ENCODE measurements at places on chromosomes 6 and 20. TPM values are rescaled to one million over a fixed set of nuclear protein-coding genes. Genes with fewer than 3 reads are reported as not detected.

DNA sequence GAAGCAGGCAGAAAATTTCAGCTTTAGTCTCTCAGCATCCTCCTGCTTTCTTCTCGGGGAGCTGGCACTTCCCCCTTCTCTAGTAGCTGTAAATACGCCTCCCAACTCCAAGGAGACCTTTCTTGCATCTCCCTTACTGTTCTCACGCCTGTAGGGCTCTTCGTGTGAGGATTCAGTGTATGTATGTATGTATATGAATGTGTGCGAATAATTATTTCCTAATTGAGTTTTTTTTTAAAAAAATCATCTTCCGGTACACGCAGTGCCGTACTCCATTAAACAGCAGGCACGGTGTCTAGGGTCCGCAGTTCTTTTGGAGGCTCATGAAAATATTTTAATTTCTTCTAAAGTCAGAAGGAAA is 85.4 kb downstream of the HFE start:
- DNase-seq = no peak

DNA sequence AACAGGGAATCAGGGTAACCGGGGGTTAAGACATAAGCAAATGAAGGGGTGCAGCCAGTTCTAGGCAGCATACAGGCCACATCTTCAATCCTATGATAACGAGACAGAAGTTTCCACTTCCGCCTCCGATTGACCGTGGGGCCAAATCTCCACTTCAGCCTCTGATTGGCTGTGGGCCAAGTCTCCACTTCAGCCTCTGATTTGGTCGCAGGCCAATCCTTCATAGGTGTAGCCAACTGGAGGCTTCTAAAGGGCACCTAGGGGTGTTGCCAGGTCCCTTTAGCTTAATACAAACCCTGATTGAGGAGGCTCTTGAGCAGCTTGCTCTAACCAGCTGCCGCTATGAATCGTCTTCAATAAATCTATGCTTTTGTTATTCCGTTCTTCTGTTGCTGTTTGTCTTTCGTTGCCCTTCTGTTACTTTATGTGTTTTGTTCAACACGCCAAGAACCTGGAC is 2.1 kb upstream of the ERGIC3 start:
- no peak for DNase-seq

- DNase-seq = no peak
These were observed 33.1 kb upstream of the PNRC1 start for GRCh38 chr6:89047473-89047872.

GRCh38 chr6:13908955-13909381 is 15.8 kb upstream of the RNF182 start:
- DNase-seq = no peak

DNA sequence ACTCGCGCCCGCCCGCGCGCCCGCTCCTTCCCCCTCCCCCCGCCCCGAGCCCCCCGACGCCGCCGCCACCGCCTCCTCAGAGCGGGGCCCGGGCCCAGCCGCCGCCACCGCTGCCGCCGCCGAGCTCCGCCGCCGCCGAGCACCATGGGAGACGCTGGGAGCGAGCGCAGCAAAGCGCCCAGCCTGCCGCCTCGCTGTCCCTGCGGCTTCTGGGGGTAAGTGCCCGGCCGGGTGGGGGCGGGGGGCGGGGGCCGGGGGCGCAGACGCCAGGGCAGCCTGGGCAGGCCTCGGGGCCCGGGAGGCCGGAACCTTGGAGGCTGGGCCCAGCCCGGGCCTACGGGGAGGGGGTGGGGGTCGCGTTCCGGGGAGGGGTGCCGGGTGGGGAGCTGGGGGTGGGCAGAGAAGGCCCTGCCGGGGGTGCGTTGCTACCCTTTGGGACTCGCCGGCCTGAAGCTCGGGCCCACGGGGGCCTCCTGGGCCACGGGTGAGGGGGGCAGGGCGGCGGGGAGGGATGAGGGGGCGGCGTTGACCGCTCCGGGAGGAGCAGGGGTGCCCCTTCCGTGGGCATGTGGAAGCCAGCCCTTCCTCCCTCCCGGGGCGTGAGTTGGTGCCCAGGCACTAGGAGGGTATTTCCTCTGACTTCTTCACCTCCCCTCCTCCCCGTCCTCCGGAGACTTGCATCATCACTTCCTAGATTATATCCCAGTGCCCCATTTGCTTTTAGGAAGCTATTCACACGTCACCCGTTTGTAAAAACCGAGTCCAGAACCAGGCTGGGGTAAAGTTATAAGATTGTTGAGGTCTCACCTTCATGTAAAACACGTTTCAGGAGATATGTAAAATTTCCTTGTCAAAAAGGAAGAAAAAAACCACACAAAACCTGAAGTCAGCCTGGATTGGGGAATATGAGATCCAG is 533 bp downstream of the ZFAND3 start:
- peak; percentile 57 for DNase-seq

DNA sequence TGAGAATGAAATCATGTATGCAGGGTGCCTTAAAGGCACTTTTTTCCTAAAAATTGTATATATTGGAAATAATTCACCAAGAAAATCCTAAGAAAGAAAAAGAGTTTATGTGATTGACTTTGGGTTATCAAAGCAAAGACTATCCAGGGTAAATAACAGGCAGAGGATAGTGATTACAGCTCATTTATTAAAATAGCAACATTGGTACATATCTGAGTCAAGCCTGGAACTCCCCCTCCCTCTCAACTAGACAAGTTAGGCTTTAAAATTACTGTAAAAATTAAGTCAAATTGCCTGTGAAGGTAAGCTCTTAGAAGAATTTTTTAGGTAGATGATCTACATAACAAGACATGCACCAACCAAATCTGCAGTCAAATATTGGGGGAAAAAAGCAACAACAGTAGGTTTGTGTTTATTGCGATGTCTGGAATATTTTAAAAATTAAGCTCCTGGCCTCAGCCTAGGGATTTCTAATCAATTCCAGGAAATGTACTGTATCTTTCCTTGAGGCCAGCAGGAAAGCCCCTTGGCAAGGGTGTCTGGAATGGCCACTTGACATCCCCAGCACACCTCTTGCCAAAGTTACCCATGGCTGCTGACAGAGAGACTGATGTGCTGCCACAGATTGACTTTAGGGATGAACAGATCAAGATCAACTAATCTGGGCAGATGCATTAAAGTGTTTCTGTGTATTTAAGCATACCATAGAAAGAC is 31.2 kb upstream of the HBS1L start:
- DNase-seq = no peak

- no peak for DNase-seq
These were observed 16.8 kb downstream of the SLC17A2 start for GRCh38 chr6:25913741-25914140.

DNA sequence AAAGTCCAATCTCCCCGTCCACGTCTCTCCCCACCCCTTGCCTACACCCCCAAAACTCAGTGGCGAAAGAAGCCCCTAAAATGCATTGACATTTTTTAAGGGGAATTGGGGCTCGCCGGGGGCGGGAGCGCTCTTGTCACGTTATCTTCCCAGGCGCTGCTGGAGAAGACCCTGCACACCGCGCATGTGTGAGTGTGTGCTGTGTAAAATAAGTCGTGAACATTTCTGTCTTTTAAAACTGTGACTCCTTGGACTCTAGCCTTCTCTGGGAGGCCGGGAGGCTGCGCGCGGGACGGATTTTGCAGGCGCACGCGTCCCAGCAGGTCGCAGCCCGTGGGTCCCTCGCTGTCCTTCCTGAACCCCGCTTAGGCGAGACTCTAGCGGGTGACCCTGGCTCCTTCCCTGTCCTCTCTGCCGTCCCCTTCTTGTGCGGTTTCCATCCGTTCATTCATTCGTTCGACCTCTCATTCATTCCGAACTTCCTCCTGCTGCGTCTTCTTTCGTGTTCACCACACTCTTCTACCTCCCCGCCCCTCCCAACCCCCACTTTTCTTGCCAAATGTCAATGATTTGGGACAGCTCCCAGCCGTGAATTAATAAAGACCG is 2.2 kb downstream of the NRN1 start:
- no peak for DNase-seq

DNA sequence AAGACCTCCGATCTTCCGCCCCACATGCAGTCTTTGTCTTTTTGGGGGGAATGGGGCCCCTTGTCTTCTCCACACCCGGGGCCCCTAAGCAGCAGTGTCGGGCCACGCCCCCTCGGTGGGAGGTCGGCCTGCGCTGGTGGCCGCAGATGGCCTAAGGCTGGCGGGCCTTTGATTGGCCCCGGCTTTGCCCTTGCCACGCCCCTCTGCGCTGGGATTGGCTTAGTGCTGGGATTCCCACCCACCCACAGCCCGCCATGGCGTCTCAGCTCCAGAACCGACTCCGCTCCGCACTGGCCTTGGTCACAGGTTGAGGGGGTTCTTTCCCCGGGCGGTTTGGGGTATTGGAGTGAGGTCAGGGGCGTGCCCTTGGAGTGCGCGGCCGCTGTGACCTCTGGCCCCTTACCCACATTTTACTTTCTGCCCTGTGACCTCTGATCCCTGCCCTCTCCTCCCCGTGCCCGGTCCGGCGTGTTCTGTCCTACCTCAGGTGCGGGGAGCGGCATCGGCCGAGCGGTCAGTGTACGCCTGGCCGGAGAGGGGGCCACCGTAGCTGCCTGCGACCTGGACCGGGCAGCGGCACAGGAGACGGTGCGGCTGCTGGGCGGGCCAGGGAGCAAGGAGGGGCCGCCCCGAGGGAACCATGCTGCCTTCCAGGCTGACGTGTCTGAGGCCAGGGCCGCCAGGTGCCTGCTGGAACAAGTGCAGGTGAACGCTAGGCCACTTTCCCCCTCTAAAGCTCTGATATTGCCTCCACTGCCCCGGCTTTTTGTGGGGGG is at the start of gene HSD17B8:
Gene HSD17B8 (plus strand): TSS at position 241 of the 776 bp plus-strand sequence. CDS start 14 bp downstream, at position 255.
- DNase-seq = peak; percentile 81

DNA sequence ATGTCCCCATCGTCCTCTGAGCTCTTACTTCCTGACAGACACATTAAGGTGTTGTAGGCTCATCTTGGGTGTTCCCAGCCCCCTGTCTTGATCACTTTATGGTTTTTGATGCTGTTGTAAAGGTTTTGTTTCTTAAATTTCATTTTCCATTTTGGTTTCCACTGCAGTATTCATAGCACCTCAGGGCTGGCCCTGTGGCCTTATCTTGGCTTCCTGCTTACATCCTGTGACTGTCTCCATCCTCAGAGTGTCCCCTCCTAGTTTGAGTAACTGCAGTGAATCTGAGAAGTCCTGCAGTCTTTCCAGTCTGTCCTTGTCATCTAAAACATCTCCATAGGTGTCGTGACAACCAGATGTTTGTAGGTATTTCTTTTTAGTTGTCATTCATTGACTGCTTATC is 50.9 kb downstream of the JARID2 start:
- DNase-seq = no peak

DNA sequence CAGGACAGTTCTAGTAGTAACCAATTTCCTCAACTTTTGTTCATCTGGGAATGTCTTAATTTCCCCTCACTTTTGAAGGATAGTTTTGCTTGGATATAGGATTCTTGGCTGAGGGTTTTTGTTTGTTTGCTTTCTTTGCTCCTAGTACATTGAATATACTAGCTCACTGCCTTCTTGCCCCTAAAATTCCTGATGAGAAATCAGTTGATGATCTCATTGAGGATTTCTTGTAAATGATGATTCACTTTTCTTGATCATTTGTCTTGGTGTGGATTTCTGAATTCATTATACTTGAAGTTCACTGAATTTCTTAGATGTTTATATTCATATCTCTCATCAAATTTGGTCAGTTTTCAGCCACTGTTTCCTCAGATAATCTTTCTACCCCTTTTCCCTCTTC is 49.1 kb upstream of the PRDM1 start:
- DNase-seq = no peak

DNA sequence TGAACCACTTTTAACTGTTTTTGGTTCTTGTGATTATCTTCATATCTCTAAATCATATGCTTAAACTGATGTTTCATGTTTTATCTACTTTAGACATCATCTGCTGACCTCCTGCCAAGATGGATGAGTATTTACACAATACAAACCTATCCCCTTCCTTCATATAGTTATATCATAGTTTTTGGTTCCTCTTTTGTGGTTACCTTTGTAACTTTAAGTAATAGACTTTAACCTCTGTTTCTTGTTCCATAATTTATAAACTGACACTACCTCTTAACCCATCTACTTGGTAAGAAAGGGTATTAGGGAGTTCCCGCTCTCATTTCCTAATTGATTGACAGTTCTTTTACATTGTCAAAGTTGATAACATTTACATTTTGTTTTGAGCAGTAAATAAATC is 11.9 kb downstream of the PCMT1 start:
- no peak for DNase-seq

DNA sequence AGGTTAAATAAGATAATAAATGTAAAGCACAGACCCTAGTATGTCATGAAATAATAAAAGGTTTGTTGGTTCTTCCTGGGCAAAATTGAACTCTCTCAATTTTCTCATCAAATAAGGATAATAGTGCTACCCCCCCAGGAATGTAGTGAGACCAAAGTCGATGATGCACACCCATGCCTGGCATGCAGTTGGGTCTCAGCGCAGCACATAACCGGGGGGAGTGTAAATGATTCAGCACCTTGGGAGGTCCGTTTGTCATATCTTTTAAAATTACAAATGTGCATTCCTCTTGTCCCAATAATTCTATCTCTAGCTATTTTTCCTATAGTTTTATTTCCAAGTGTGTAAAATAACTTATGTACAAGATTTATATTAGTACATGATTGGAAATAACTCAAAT is 31.3 kb upstream of the CCDC167 start:
- no peak for DNase-seq

DNA sequence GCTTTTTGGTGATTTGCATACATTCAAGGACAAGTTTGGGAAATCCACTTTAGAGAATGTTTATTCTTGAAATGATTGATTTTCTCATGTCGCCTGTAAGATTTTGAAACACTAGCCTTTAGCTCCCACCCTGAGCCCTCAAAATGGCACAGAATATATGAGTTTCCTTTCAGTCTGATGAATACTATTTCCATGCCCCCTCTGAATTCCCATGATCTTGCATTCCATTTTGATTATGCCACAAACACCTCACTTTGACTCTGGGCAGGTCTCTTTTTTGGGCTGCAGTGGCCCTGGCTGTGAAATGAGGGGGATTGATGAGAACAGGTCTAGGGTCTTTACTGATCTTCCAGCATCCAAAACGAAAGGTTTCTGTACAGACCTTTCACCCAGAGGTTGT is 50.4 kb downstream of the SULF2 start:
- no peak for DNase-seq

GRCh38 chr6:53824714-53825113 is 29.9 kb downstream of the LRRC1 start:
- no peak for DNase-seq

DNA sequence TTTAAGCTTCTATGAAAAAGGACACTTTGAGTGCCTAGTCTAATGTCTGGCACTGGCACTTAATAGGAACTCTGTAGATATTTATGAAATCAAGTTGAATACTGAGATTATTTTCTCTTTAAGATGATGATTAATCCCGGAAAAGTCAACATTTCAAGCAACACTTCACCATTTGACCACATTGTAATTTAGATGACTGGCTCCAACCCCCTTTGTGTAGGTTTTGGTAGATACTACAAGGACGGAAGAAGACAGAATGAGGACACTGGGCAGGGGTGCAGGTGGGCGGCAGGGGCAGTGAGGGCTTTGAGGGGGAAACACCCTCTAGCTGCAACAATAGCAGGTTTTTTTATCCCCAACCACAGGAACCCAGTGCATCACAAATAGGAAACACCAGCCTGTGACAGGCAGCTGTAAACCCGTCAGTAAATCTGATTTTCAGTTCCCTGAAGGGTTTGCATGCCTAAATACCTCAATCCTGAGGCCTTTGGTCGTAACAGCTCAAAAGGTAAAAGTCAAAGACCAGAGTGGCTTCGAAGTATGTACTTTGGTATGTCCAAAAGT is 4.6 kb downstream of the DTNBP1 start:
- DNase-seq = no peak

TRERF1 gene
- total RNA-seq = 10.2 TPM

INSM1 gene
- total RNA-seq = not detected

IRF4 gene
- 4.1 TPM for total RNA-seq

FRK gene
- total RNA-seq = 0.24 TPM

TNFRSF6B gene
- total RNA-seq = 10.5 TPM

RWDD1 gene
- total RNA-seq = 44.7 TPM

TINAG gene
- not detected for total RNA-seq
